Activated T-helper 1 cell treated with anti-CD3 and anti-CD28 coated beads, Interleukin-12 subunit alpha, Interleukin-12 subunit beta, Interleukin-2, Interleukin-4 antibody, amounts not matched to agents 30 ng/mL and 10 ng/mL and 1 ng/mL, durations not matched to agents 14 hours and 24 hours and 36 hours (primary cell): ENCODE measurements at places on chromosomes 13 and 19.

DNA sequence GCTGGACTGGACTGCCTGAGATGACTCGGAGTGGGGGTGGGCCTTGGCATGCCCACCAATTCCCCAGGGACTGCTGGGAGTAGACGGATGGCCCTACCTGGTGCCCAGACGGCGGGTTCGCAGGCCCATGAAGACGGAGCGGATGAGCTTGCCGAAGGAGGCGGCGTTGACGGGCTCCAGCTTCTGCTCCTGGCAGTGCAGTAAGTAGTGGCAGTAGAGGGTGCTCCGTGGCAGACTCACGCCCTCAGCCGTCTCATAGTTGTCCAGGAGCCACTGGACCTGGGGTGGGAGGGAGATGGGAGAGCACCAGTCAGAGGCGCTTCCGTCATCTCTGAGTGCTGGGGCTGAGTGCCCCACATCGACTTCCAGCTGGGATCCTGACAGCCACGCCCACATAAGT, 17.6 kb downstream of the DCAF15 start:
- no peak for DNase-seq

DNA sequence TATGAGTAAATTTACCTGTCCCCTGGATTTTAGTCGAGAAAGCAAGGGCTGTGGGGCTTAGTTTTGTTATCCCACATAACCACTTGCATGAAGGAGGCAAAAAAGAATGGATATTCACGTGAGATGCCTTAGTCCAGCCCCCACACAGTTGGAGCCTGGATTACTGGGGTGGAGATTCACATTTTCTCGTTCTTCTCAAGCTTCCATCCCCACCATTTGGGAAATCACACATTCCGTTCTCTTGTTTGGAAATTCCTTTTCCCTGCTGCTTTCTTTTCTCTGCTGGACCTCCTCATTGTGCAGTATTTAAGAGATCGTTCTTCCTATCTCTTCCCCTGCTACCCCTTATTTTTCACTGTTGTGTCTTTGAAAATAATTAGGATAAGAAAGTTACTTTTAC, 45.1 kb upstream of the FARP1 start:
- no peak for DNase-seq

GRCh38 chr13:110531671-110532083, 29.8 kb downstream of the RAB20 start:
- no peak for DNase-seq

DNA sequence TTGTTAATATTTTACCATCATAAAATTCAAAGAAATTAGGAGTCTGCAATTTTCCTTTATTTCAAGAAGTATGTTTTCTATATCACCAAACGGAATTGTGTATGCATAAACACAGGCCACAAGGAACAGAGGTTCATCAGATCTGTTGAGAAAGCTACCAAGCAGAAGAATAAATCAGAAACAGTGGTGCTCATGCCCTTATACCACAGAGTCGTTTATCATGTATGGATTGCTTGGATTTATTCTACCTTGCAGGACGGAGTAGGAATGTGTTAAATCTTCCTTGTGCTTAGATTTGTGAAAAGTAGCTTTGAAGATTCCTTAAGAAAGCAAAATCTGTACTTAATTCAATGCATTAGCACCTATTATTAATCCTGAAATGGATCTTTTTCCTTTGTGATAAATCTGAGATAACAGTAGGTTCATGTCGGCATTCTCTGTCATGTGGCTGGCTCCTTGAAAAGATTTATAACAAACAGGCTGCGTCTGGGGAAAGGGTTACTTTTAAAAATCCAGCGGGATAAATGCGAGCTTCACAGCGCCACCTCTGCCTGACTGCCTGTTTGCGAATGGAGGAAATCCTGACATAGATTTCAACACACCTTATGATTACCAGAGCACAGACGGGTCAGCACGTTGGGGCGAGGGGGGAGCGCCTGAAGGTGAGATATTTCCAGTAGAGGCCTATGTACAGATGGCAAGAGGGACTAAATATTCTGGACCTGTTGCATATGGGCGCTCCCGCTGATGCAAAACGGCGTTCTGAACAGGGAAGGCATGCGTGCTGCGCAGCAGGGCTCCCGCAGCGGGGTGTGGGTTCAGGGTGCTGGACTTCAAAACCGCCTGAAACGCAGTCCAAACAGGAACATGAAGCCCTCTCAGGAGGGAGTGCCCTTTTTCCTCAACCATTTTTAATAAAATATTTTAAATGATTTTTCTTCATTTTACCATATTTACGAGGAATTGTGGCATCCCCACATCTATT, 445.5 kb upstream of the SGCG start:
- no peak for DNase-seq

- DNase-seq: no peak
Observed at GRCh38 chr13:110114316-110114715, 192.6 kb downstream of the COL4A1 start.

- DNase-seq: no peak
Observed at GRCh38 chr13:26780411-26780810, 19.8 kb upstream of the GPR12 start.

GRCh38 chr13:29689548-29689947, 94.1 kb upstream of the SLC7A1 start:
- DNase-seq: no peak

GRCh38 chr19:18223860-18224524, 2.2 kb downstream of the PDE4C start:
- peak; percentile 12 for DNase-seq

- no peak for DNase-seq
Observed at GRCh38 chr19:6026390-6027227, 48.7 kb upstream of the RANBP3 start.

- DNase-seq: no peak
Observed at GRCh38 chr13:94662274-94662945, 49.9 kb downstream of the SOX21 start.

GRCh38 chr13:76830805-76831204, 55.4 kb downstream of the KCTD12 start:
- no peak for DNase-seq

DNA sequence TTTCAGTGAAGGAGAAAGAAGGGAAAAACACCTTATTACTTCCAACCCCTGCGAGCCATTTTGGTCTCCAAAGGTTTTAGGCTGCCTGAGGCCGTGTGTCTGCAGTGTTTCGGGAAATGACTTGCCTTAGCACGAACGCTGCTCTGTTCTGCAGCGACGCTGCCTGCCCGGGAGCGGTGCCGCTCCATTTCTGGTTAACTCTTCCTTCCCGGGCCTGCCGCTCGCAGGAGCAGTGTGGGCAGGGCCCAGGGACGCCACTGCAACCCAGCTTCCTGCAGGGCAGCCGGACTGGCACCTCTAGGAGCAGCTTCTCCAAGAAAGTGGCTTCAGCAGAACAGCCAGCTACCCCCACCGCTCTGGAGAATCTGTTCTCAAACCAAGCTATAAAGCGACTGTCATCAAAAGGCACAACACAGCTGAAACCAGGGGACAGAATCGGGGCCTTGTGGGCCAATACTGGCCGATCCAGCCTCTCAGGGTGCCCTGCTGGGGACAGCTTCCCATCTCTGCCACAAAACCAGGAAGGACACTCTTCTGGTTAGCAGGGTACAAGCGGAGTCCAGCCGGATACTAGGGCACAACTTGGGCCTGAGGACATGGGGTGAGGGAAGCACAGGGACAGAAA, 72.2 kb downstream of the KCTD15 start:
- DNase-seq: no peak

DNA sequence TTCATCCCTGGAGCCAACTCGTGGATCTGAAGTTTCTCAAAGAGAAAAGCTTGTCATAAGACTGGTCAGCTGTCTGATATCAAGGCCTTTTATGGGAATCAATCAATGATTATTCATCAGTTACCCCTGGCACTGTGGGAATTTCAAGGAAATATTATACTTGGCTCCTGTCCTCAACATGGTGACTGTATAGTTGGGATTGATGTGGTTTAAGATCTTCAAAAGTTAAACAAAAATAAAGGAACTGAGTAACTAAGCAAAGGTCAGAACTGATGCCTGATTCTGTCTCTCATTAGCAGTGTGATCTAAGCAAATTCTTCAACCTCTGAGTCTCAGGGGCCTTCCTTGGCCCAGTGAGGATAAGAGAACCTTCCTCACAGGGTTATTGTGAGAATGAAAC, 22.2 kb upstream of the SERPINE3 start:
- DNase-seq: no peak

DNA sequence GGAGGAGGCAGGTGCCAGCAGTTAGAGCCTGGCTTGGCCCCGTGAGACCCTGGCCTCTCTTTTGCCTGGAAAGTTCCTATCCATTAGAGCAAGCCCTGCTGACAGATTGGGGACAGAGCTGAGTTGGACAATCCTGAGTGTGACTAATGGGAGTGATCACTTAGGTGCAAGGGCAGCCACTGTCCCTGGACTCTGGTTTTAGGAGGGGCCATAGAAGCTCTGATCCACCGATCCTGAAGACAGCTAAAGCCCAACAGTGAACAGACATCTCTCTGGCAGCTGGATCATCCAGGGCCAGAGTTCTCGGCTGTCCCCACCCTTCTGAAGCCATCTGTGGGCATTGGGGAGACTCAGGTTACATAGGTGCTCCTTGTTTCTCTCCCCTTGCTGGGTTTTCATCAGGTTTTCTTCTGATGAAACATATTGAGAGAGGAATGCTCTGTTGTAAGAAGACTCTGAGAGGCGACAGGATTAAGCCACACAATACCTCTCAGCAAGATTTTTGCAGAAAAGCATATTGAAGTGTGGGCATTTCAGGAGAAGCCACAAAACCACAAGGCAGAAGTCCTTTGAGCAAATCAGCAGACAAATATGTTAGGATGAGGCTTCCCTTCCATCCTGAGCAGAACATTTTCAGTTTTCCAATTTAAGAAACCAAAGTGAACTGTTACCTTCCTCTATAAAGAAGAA, 288.0 kb upstream of the MAB21L1 start:
- no peak for DNase-seq

DNA sequence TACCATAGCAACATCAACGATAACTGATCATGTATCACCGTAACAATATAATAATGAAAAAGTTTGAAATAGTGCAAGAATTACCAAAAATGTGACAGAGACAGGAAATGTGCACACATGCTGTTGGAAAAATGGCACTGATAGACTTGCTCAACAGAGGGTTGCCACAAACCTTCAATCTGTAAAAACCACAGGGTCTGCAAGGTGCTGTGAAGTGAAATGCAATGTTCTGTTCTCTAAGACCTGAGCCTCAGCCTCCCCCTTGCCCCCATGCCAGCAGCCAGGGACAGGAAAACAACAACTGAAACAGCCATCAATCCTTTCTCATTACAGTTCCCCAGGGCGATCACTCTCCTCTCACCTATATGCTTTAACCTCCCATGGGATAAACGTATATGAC, 88.4 kb downstream of the USP12 start:
- DNase-seq: no peak

DNA sequence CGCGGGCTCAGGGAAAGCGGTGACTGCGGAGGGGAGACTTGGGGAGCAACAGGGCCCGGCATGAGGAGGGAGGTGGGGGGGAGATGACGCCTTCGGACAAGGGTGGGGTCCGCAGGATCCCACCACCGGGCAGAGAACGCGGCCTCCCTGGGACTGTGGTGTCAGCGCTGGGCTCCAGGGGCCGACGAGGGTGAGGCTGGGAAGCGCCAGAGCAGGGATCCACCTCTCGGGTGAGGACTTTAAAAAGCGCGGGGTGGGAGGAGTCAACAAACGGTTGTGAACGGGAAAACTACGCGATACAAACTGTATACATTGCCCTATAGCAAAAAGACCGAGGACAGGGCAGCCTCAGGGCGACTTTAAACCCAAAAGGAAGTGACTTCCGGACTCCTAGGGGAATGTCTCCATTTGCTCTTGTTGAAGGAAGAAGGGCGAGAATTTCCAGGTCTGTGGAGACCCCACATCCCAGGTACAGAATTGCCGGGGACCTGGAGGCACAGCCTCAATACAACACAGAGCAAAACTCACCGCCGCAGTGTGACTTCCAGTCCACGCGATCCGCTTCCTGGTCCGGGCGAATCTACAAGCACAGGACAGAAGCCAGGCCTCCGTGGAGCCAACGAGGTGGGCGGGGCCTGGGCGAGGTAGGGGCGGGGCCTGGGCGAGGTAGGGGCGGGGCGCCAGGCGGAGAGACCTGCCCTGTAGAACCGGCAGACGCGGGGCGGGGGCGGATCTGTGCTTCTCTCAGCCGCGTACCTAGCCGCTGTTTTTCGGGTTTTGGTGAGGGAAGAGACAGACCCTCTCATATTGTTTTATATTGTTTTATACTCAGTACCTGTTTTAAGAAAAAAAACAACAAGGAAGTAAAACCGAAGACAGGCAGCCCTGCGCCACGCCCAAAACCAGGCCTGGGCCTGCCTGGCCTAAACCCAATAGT, at the start of gene ZNF888:
Gene ZNF888, minus strand, starts transcription at position 588 of the 937 bp plus-strand sequence. CDS start 5,555 bp downstream, outside the sequence.
- peak; percentile 77 for DNase-seq

GRCh38 chr19:19211499-19212420, at the start of gene NCAN:
Gene NCAN, plus strand, starts transcription at chr19:19211958. Its CDS starts 4,996 bp downstream, at chr19:19216954.
- no peak for DNase-seq

GRCh38 chr13:89518289-89519077, 1829.0 kb upstream of the MIR17HG start:
- no peak for DNase-seq

GRCh38 chr19:35059006-35059798, 17.7 kb downstream of the HPN start:
- DNase-seq: no peak

DNA sequence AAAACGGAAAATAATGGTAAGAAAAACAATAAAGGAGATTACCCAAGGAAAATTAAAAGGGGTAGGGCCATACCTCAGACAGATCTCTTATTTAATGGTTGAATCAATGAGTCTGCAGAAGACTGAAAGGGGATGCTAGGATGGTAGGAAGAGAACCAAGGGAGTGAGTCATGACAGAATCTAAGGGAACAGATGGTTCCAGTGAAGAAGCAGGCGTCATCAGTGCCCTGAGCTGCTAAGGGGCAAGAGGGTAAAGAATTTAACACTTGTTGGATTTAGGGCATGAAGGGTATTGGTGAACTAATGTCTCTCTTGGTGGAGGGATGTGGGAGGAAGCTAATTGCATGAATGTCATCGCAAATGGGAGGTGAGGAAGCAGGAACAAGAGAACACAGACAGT, 329.2 kb upstream of the TSHZ3 start:
- no peak for DNase-seq

- no peak for DNase-seq
Observed at GRCh38 chr13:109586509-109587346, 199.7 kb downstream of the IRS2 start.

- DNase-seq: no peak
Observed at GRCh38 chr13:49584771-49585182, 581 bp downstream of the RCBTB1 start.

DNA sequence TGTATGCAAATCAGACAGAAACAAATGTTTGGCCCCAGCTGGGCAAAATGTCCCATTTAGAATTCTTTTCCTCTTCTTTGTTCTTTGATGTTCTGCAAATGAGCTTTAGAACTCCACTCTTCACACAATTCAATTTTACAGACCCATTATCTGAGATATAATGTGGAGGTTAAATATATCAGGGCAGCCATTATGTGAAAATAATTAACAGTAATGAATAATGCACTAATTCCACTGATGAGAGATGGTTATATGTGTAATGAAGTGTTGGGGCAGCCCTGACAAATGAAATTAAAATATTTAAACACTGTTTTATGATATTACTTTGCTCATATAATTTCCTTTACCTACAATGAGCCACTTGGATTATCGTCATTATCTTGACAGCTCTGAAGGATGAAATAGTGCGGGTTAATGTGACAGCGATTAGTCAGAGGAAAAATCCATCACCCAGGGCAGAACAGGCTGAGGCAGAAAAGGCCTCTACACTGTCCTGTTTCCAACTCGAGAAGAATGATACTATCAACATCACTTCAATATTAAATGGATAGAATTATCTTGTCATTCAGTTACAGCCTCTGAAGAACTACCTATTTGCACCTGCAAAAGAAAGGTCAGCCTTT, 321.1 kb downstream of the RBM26 start:
- DNase-seq: no peak

- no peak for DNase-seq
Observed at GRCh38 chr13:112664501-112665203, 25.2 kb upstream of the ATP11A start.
